ENCODE measurements at places on chromosomes 6 and 20.

DNA sequence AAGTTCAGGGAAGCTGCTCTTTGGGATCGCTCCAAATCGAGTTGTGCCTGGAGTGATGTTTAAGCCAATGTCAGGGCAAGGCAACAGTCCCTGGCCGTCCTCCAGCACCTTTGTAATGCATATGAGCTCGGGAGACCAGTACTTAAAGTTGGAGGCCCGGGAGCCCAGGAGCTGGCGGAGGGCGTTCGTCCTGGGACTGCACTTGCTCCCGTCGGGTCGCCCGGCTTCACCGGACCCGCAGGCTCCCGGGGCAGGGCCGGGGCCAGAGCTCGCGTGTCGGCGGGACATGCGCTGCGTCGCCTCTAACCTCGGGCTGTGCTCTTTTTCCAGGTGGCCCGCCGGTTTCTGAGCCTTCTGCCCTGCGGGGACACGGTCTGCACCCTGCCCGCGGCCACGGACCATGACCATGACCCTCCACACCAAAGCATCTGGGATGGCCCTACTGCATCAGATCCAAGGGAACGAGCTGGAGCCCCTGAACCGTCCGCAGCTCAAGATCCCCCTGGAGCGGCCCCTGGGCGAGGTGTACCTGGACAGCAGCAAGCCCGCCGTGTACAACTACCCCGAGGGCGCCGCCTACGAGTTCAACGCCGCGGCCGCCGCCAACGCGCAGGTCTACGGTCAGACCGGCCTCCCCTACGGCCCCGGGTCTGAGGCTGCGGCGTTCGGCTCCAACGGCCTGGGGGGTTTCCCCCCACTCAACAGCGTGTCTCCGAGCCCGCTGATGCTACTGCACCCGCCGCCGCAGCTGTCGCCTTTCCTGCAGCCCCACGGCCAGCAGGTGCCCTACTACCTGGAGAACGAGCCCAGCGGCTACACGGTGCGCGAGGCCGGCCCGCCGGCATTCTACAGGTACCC is at the start of gene ESR1:
Gene ESR1, plus strand, starts transcription at position 170 of the 858 bp plus-strand sequence. Its CDS starts 231 bp downstream, at position 401.
- no peak for DNase-seq

DNA sequence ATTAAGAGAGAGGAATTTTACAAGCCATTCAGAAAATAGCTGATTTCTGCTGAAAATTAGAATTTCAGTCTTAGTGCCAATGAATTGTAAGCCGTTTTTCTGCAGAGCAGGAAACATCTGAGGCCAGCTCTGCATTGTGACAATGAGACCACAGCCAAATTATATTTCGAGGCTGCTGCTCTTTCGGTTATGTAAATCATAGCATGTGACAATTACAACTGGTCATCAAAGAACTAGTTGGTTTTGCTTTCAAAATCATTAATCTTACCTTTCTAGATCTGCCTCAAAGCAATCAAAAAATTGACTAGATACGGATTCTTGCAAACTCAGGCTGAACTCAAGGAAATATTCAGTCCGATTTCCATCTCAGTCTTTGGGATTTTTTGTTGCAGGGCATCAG is 33.4 kb upstream of the INSM1 start:
- no peak for DNase-seq

GRCh38 chr6:144150710-144151657 is 667 bp downstream of the STX11 start:
- DNase-seq, result peak; percentile 33

DNA sequence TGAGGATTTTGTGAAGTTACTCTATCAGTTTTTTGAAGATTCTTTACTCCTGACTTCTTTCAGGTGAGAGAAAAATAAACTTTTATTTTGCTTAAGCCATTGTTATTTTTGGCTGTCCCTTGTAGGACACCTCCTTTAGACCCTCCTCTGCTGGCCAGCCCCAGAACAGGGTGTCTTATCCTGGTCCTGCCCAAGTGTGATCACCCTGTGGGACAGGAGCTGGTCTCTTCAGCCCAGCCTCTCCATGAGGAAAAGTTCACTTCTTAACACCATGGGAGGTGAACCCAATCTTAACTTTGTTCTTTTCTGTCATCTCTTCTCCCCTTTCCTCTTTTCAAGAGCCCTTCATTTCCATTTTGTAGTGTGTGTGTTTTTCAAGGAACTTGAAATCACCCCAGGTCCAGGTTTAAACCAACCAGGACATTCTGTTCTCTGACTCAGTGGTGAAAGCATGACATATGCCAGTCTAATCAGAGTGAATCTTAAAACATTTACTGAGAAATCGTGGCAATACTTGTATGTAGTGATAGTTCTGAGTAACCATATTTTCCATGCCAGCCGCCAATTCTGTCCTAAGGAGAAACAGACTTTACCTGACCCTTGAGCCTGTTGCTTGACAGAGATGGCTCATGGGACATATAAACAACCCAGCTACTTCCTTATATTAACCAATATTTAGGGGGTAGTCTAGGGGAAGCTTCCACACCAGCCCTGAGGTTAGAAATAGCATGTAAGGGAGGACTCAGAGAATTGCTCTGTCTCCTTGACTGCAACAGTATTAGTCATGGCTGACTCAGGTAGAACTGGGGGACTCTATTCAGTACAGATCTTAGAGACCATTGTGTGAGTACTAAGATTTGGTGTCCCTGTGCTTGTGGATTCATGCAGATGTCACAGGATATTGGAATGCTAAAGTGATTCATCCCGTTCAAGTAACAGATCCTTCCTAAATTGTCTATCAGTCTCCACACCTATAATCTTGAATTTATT is 48.8 kb downstream of the FLRT3 start:
- DNase-seq, result peak; percentile 12

DNA sequence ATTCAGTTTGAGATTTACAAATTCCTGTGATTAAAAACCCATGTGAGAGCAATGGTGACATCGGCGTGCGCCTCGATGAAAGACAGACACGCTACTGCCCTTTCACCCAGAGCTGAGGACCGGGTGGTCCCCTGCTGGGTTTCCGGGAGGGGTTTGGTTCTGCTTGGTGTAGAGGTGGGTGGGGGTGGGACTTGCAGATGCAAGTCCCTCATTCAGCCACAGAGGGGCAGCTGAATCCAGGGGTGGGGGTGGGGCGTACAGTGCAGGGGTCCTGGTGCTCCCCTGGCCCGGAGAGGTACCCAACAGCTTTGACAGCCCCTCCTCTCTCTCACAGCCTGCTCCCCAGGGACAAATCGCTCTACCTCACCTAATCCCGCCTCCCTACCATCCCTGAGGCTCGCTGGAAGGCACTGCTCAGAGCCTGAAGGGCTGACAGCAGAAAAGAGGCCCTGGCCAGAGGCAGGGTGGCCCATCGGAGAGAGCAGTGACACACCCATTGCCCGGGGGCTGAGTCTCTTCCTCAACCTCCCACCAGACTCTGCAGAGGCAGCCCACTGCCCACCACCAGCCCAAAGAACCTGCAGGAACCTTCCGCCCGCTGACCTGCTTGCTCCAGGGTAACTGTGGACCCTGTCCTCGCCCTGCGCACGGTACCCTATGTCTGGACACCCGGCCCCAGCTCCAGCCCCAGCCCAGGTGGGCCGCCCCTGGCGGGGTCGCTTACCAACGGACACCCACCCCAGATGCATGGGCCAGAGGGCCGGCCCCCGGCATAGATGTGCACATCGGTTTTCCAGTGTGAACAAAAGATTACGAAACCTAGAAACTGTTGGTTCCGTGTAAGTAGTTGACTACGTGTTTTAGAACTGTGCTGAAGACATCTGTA is 118.4 kb downstream of the JPH2 start:
- no peak for DNase-seq

- DNase-seq, result peak; percentile 74
Observed at GRCh38 chr6:132950566-132950965, 136.2 kb downstream of the RPS12 start.

DNA sequence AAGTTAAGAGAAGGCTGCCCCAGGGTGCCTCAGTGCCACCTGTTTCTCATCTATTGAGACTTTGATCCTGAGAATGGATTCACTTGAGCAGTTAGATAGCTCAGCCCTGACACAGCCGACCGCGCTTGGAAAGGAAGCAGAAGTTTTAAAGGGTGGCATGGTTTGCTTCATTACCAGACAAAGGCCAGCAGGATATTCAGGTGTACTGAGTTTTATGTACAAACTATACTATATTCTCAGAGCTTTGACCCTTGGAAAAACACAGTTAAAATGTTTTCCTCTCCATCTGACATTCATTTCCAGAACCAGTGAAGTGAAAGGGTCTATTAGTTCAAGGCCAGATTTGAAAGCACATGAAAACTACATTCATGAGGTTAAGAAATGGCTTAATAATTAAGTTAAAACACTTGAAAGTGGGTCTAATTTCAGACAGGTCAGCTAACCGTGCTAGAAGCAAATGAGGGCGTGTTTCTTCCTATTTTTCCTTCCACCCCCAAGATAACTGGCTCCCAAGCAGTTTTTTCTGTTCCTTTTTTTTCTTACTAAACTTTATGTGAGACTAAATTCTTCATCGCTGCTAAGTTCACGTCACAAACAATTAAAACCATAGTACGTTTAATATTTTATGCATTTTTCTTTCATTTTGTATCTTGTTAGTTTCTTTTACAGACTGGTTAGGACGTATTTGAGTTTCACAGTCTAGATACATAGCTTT is 385.3 kb upstream of the SOX4 start:
- no peak for DNase-seq

DNA sequence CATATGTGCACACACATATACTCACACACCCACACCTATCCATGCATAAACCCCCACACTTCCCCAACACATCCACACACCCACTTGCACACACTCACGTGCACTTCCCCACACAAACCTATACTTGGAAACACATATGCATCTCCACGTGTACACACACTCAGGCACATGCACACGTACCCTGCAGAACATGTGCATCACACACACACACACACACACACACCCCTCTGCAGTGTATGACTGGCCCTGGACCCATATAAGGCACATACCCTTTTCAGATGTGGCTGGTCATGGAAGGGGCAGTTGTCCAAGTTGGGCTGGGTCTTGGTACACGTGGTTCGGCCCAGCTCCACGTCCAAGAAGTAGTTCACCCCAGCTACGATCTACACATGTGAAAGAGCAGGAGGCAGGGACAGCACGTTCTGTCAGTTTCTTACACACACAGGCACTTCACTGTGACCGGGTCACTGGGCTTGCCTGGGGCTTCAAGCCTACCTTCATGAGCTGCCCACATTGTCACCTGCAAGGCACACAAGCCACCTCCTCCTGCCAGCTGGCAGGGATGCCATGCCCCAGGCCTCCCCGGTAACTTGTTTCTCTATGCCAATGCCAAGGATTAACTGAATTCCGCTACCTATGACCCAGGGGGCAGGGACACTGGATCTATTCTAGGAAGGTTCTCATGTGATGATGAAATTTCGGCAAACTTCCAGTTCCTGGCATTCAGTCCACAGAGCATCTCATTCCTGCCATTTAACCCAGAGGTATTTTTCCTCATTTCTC is 2.6 kb downstream of the CST3 start:
- no peak for DNase-seq

DNA sequence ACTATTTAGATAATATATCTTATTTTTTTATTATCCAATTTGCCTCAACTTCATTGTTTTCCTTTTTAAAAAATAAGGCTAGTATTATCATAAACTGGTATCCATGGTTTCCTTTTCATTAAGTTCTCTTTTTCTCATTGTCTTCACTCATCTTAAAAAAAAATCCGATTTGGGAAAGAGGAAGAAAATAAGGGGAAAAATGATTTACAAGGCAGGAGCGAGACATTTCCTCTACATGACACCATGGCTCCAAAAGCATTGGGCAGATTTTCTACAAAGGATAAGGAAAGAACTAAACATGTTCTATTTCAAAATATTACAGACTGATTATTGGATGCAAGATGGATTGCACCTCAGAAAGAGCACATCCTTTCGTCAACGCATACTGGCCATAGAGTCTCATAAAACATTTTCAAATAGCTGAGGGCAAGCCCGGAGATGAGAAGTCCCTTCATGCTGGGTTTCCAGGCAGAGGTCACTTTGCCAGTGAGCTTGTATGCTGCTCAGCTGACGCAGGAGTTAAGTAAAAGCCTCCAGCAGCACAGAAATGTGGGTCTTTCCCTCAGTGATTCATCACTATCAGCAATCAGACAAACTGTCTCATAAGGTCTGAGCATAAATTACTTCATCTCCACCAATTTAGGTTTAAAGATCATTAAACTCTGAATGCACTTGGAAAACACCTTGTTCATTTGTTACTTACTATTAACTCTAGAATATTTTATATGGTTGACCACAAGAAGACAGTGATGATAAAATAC is 129.0 kb upstream of the TNFAIP3 start:
- no peak for DNase-seq

GRCh38 chr6:34068462-34069044 is 77.3 kb downstream of the GRM4 start:
- no peak for DNase-seq

- DNase-seq, result no peak
Observed at GRCh38 chr6:67244037-67244436, 1391.0 kb upstream of the ADGRB3 start.

- DNase-seq, result peak; percentile 32
Observed at GRCh38 chr6:119467488-119468081, 118.0 kb upstream of the MAN1A1 start.

DNA sequence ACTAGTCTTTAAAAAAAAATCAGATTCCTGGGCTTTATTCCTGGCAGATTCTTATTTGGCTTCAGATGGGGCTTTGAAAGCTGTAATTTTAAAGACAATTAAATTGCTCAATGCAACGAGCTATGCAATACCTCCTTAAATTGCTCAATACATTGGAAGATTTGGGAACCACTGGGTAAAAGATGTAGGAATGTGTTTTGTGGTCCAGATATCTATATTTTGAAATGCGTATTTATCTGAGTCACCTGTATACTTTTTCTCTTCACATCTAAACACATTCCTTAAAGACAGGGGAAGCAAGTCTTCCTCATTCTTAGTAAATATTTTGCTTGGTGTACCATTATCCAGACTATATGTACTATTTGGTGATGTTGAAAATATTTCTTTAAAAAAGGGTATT is 29.6 kb upstream of the MAP7 start:
- DNase-seq, result no peak

DNA sequence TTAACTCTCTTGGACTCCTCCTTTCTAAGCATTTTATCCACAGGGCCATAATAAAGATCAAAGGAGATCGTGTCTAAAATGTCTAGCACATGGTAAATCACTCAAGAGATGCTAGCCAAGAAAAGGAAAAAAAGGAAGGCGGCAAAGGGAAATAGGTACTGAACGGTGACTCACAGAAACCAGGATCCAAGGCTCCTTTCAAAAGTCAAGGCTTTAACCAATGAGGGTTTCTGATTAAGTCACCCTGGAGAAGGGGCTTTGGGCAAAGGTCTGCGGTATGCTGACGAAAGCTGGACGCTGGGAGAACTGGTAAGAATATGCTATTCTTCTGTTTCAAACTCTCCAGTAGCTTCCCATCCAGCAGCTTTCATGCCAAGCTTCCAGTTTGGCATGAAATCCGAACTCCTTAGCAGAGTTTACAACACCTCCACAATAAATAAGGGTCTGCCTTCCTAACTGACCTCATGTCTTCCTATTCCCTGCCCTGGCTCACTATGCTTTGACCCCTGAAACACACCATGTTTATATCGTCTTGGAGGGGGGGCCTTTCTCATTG is 1.0 kb downstream of the TOMM34 start:
- DNase-seq, result no peak
